ENCODE measurements at places on chromosomes 7 and 10. TPM values are rescaled to one million over a fixed set of nuclear protein-coding genes. Genes with fewer than 3 reads are reported as not detected.

PNLIPRP2 gene
- 0.72 TPM for total RNA-seq

- no peaks in the 10 kb centered on the region for H3K27me3 ChIP-seq
- H3K4me3 ChIP-seq = no peak overlapping the region
- no peaks in the 10 kb centered on the region for H3K4me1 ChIP-seq
- no peaks in the 10 kb centered on the region for H3K36me3 ChIP-seq
- H3K27ac ChIP-seq = no peak overlapping the region
- no peak for DNase-seq
Measured at GRCh38 chr7:49371771-49372170, 401.7 kb upstream of the VWC2 start.

GBX1 gene
- not detected for total RNA-seq

DNA sequence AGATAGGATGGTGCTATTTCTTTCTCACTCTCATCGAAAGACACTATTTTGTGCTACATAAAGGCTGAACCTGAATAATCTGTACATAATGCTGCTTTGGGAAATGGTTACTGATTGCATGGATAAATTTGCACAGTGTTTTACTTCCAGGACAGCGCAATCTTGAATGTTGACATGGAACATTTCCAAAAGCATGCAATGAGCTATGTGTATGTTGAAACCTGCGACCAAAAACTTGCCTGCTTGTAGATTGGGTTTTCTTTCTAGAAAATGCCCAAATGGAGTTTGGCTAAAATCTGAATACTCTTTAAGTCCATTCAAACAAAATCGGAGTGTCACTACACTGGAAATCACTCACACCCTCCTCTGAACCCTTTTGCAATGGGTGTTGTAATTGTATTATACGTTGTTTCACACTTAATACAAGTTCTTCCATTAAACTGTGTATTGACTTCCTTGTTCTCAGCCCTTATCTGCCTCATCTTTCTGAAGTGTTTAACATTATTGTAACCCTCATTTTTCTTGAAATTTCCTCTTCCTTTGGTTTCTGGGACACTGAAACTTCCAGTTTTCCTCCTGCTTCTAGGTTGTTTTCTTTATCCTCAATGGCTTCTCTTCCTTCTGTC lies 73.7 kb upstream of the CAPZA2 start:
- peaks cover 6% of the 10 kb centered on the region for H3K36me3 ChIP-seq
- no peaks in the 10 kb centered on the region for H3K27me3 ChIP-seq
- H3K4me3 ChIP-seq = no peak overlapping the region
- H3K4me1 ChIP-seq = no peaks in the 10 kb centered on the region

CYP3A7 gene
- not detected for total RNA-seq

ACTL6B gene
- not detected for total RNA-seq

Data from Panc1 (cell line).